ENCODE measurements at places on chromosomes 5 and 9.
A peak's percentile ranks its signal among the peaks of the same experiment; 100 is the strongest.

- no peak for DNase-seq
Observed at GRCh38 chr5:35031276-35031675, 16.5 kb downstream of the AGXT2 start.

DNA sequence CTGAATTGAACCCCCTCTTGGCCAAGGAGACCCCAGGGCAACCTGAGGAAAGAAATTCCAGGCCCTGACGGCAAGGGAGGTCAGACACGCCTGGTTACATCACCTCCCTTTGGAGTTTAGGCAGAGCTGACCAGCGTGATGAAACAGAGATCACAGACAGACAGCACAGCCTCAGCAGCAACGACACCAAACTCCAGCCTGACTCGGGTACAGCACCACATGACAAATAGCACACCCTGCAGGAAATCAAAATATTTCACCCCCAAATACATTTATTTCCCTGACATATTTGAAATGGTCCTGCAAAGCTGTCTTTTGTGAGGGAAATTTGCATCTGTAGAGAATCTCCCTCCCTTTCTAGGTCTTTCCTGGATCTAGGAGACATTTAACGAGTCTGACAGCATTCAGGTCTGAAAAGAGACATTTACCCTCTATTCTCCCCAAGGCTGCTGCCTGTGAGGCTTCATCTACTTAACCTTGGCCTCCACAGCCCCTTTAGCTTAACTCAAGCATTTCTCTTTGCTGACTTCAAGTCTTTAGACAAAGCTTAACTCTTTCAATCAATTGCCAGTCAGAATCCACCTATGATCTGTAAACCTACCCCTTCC, 2.6 kb downstream of the QSOX2 start:
- DNase-seq = no peak

GRCh38 chr5:91074615-91075014, 308.5 kb downstream of the ARRDC3 start:
- no peak for DNase-seq

DNA sequence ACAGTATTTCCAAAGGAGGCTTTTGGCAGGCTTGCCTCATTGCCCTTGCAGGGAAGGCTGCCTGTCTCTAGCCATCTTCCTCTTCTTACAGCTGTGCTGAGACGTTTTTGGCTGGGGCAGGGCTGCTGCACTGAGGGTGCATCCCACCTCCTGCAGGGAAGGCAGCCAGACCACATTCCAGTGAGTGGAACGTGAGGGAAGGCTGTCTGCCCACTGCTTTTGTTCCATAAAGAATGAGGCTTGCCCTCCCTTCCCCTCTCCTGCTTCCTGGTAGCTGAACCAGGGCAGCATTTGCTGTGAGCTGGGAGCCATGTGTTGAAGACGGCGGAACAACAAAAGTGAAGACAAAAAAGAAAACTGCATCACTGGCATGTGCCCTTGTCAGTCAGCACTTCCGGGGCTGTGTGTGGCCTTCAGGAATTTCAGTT, 16.8 kb downstream of the MGAT1 start:
- DNase-seq = no peak

GRCh38 chr5:88144219-88145001, 124.2 kb downstream of the TMEM161B start:
- no peak for DNase-seq

GRCh38 chr9:129145841-129146292, 32.2 kb downstream of the IER5L start:
- no peak for DNase-seq

- no peak for DNase-seq
Observed at GRCh38 chr5:137600721-137601360, 101.7 kb upstream of the SPOCK1 start.

DNA sequence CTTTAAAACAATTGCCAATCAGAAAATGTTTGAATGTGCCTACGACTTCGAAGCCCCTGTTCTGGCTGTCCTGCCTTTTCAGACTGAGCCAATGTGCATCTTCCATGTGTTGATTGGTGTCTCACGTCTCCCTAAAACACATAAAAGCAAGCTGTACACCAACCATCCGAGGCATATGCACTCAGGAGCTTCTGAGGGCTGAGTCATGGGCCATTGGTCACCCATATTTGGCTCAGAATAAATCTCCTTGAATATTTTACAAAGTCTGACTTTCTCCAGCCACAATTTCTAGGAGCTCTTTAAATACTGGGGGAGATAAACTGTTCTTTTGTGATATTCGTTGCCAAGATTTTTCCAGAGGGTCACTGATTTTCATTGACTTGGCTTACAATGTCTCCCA, 53.9 kb downstream of the C9orf57 start:
- DNase-seq = no peak

- no peak for DNase-seq
Observed at GRCh38 chr5:79845448-79846197, 145.4 kb downstream of the MTX3 start.

GRCh38 chr9:73613092-73613701, 461.5 kb downstream of the ANXA1 start:
- no peak for DNase-seq

- no peak for DNase-seq
Observed at GRCh38 chr5:98275980-98276379, 497.5 kb upstream of the RGMB start.

DNA sequence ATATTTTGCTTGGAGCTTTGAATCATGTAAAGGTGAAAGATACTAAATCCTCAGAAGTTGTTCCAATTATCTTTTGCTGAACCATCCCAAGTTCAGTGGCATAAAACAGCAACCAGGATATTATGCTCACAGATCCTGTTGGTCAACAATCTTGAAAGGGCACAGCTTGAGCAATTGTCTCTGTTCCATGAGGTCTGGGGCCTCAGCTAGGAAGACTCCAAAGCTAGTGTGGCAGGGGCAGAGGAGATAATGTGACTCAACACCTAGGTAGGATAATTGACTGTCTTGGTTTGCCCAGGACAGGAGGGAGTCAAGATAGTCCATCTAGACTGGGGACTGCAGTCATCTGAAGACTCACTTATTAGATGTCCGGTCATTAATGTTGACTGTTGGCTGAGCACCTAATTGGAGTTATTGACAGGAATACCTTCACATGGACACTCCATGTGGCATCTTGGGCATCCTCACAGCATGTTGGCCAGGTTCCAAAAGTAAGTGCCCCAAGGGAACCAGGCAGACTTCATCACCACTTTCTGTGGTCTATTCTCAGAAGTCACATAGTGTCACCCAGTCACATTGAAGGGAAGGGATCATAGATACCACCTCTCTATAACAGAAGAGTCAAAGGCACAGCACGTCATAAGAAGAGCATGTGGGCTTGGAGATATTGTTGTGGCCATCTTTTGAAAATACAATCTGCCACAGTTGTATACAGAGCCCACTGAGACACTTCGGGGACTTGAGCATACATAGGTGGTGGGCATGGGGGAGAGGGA, 88.4 kb upstream of the GPBP1 start:
- no peak for DNase-seq

DNA sequence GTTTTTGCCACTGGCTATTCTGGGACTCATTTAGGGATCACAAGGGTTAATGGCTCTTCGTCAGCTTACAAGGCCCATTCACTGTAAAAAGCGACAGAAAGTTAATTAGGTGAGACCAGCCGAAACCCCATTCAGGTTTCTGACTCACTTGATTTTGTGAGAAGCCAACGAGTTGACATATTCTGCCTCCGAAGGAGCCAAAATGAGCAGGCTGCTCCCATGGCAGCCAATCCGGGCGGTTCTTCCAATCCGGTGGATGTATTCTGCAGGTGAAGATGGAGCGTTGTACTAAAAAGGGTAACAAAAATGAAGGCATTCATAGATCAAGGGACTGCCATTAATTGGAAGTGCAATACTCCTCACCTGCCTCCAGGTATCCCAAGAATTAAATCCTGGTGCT, 39.7 kb downstream of the DDX31 start:
- no peak for DNase-seq

- DNase-seq = no peak
Observed at GRCh38 chr5:148336704-148337435, 1.5 kb downstream of the SPINK9 start.

DNA sequence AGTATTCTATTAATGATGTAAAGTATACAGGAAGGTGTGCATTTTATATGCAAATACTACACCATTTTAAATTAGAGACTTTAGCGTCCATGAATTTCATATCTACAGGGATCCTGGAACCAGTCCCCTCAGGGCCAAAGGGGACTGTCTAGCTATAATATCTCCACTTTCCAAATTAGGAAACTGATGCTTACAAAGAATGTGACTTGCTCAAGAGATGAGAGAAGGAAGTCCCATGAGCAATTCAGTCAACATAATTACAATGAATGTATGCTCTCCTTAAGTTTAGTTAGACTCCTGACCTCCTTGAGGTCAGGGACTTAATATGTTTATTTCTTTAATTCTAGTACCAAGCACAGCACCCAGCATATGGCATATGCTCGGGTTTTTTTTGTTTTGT, 23.7 kb downstream of the NIPBL start:
- no peak for DNase-seq

DNA sequence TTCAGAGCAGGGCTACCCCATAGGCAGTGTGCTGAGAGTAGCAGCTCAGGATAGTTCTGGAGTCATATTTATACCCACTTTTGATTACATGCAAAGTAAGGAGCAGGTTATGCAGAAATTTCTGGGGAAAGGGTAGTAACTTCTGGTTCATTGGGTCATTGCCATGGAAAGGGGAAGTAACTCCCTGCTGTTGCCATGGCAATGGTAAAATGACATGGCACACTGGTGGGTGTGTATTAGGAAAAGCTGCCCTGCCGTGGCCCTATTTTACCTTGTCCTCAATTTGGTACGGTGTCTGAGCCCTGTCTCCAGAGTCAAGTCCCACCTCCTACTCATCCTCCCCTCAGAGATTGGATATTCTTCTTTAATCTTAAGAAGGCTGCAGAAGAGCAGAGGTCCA, 526.7 kb upstream of the TYRP1 start:
- no peak for DNase-seq

DNA sequence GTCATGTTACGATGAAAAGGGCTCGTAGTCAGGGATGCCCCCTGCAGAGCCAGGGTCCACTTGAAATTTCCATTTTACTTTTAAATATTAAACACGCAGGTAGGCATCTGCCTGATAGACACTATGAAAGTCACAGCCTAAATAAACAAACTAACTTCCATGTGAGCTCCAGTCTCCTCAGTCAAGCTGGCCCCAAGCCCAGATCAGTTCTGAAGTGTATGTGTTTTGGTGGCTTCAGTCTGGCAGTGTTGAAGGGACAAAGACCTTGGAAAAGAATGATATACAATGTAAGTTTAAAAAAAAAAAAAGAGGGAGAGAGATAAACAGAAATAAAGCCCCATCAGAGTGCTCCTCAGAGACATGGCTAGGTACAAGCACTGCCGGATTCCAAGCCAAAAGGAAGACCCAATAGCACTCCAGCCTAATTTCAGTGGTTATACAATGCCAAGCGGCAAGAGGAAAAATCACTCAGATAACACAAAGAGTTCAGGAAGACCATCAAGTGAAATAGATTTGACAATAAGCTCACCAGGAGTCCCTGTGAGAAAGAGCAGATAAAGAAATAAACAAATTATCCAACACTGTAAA, 181.0 kb downstream of the BNC2 start:
- no peak for DNase-seq

DNA sequence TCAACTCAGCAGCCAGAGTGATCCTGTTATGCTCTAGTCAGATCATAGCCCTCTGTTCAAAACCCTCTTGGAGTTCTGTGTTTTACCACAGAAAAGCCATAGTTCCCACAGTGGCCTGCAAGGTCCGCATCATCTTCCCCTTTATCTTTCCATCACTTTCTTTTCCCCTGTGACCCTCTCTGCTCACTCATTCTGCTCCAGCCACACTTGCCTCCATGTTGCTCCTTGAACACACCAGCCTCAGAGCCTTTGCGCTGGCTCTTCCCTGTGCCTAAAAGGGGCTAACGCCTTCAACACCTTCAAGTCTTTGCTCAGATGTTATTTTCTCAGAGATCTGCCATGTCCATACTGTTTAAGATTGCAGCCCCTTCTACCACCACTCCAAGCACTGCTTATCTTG, 26.3 kb downstream of the CSF2 start:
- DNase-seq = no peak

- DNase-seq = no peak
Observed at GRCh38 chr9:87111010-87111409, 163.7 kb upstream of the GAS1 start.

GRCh38 chr5:78799266-78800017, 150.9 kb upstream of the LHFPL2 start:
- DNase-seq = no peak

GRCh38 chr5:71587766-71588532, 809 bp downstream of the MCCC2 start:
- DNase-seq = no peak

- no peak for DNase-seq
Observed at GRCh38 chr9:117665601-117666385, 38.4 kb upstream of the TLR4 start.

- peak; percentile 1 for DNase-seq
Observed at GRCh38 chr5:160787240-160787639, 64.8 kb downstream of the ATP10B start.

DNA sequence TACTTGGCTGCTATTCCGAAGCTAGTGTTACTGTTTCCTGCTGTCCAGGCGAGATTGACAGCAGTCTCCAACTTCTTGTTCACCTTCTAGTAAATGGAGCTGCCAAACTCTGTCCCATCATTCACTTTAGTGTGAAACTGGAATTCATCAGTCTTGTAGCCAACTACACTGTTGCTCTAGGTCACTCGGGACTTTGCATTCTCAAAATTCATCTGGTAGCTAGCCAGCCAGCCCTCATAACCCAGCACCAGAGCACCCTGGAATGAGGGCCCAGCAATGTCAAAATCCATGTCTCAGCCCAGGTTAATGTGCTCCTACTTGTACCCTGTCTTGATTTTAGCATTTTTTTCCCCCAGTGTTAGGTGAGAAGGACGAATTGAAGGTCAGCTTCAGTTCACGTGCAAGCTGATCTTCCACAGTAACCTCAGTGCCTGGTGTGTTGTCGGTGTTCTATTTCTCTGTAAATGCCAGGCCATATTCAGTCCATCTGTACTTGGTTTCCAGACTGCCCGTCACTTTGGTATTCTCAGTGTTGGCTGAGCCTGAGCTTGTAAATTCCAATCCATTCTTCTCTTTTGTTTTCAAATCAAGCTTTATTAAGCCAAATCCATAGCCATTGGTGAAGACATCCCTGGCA, 28.9 kb downstream of the ZNF169 start:
- DNase-seq = no peak

GRCh38 chr5:120767178-120767820, 303.2 kb downstream of the PRR16 start:
- no peak for DNase-seq

DNA sequence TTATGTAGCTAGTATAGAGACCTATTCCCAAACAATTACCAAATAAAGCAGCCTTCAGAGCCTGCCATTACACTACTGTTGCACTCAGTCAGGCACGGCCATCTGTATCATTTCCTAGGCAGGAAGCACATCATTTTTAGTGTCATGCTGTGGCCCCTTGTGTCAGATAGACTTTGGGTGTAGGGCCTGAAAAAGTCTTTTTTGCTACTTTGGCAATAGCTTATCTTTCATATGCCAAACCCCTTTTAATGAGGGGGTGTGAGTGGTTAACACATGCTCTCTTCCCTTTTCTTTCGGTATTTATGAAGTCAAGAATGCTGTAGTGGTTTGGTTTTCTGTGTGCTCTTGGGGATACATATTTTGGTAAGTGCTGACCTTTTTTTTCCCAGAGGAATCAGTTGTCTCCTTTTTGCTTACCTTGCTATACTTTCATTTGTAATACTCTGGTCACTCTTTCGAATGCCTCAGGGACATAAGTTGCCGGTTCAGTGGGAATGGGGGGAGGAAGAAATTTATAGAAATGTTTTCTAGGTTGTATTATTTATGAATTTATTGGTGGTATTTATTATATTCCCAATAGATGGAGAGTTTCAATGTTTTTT, 209.8 kb downstream of the CSNK1G3 start:
- DNase-seq = no peak

- DNase-seq = no peak
Observed at GRCh38 chr5:147750065-147750464, 32.5 kb downstream of the JAKMIP2 start.

- DNase-seq = no peak
Observed at GRCh38 chr9:86549401-86549811, 195.2 kb upstream of the TUT7 start.

Measured in stimulated activated CD4-positive, alpha-beta T cell treated with anti-CD3 and anti-CD28 coated beads, Interleukin-4, amount 100 ng/mL, for 48 hours (primary cell).